ENCODE measurements at places on chromosomes 3 and 15.

GRCh38 chr3:157387708-157388435 is 48.8 kb upstream of the PTX3 start:
- H3K27ac ChIP-seq: no peak overlapping the region
- no peaks in the 10 kb centered on the region for H3K36me3 ChIP-seq
- no peaks in the 10 kb centered on the region for H3K4me1 ChIP-seq
- no peak for DNase-seq
- no peaks in the 10 kb centered on the region for H3K27me3 ChIP-seq

- peaks cover 31% of the 10 kb centered on the region for H3K4me1 ChIP-seq
- peak overlapping the region; percentile 68 for H3K4me3 ChIP-seq
- no peaks in the 10 kb centered on the region for H3K36me3 ChIP-seq
- no peak for DNase-seq
These were observed 9.9 kb downstream of the FOXL2 start for GRCh38 chr3:138936741-138937689.

- H3K4me3 ChIP-seq: no peak overlapping the region
- H3K27me3 ChIP-seq: peaks cover 61% of the 10 kb centered on the region
- no peak for DNase-seq
- no peak overlapping the region for H3K27ac ChIP-seq
These were observed 14.6 kb upstream of the RASGRF1 start for GRCh38 chr15:79105141-79105540.

- peak overlapping the region; percentile 100 for H3K27ac ChIP-seq
- H3K4me1 ChIP-seq: peaks cover 72% of the 10 kb centered on the region
- H3K27me3 ChIP-seq: peaks cover 2% of the 10 kb centered on the region
- H3K36me3 ChIP-seq: peaks cover 56% of the 10 kb centered on the region
- H3K4me3 ChIP-seq: peak overlapping the region; percentile 100
- no peak for DNase-seq
These were observed 1.6 kb downstream of the GABPB1 start for GRCh38 chr15:50353251-50353974.

DNA sequence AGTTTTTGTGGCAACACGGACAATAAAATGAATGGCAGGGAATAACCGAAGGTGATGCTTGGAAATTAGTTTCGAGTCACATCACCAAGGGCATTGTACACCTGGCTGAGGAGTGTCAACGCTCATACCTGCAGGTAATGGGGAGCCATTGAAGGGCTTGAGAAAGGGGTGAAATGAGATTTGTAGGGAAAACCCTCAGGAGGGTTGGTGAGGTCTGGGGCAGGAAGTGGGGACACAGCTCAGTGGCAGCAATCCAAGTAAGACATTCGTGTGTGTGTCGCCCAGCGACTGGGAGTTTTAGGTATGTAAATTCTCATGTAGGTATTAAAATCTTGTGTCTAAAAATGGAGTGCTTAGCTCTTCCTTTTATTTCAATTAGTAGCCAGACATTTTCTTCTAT is 14.3 kb downstream of the PARP14 start:
- peaks cover 17% of the 10 kb centered on the region for H3K4me1 ChIP-seq
- H3K4me3 ChIP-seq: no peak overlapping the region
- H3K27ac ChIP-seq: peak overlapping the region; percentile 68
- H3K27me3 ChIP-seq: no peaks in the 10 kb centered on the region
- H3K36me3 ChIP-seq: peaks cover 75% of the 10 kb centered on the region

DNA sequence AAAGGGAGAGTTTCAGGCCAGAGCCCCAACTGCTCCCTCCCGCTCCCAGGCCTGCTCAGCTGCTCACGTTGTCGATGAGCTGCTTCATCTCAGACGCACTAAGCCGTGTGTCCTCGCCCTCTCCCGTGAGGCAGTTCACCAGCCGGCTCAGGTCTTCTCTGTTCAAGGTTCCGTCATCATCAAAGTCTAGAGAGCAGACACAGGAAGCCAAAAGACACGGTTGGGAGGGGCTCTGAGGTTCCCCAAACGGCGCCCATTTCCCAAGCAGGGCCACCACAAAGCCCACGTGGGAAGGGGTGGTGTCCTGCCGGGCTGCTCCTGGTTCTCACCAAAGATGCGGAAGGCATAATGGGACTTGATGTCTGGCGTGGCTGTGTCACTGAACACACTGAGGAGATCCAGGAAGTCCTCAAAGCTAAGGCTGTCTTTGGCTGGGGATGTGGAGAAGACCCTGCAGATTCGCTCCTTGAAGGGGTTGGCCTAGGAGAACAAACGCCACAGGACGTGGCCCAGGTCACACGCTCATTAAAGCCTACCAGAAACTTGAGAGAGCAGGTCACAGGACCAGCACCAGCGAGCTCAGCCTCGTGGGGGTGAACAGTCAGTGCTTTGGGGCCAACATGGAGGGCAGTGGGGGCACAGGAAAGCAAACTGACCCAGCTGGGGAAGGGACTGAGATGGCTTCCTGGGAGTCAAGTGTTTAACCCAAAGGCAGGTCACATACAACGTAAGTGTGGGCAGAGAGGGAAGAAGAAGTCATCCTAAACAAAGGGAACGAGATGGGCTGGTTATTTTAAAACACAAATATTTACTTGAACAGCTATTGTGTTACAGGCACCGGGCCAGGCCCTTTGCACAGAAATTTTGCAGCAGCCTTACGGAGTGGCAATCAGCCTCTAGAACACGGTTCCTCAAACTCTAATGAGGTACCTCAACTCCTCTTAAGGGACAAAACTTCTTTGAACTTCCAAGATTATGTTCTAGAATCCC is 2.4 kb downstream of the CIB1 start:
- H3K27ac ChIP-seq: peak overlapping the region; percentile 97
- DNase-seq: peak; percentile 70
- peaks cover 33% of the 10 kb centered on the region for H3K36me3 ChIP-seq
- H3K27me3 ChIP-seq: no peaks in the 10 kb centered on the region
- H3K4me1 ChIP-seq: peaks cover 44% of the 10 kb centered on the region
- H3K4me3 ChIP-seq: peak overlapping the region; percentile 93

- H3K27me3 ChIP-seq: no peaks in the 10 kb centered on the region
- H3K4me1 ChIP-seq: peaks cover 43% of the 10 kb centered on the region
- DNase-seq: no peak
These were observed 49.7 kb downstream of the STARD5 start for GRCh38 chr15:81274255-81274654.

GRCh38 chr3:2023959-2024358 is 74.7 kb upstream of the CNTN4 start:
- DNase-seq: no peak
- H3K27ac ChIP-seq: no peak overlapping the region
- no peak overlapping the region for H3K4me3 ChIP-seq
- no peaks in the 10 kb centered on the region for H3K27me3 ChIP-seq
- H3K4me1 ChIP-seq: no peaks in the 10 kb centered on the region
- H3K36me3 ChIP-seq: no peaks in the 10 kb centered on the region

- H3K36me3 ChIP-seq: no peaks in the 10 kb centered on the region
- no peaks in the 10 kb centered on the region for H3K4me1 ChIP-seq
- H3K27me3 ChIP-seq: no peaks in the 10 kb centered on the region
- H3K4me3 ChIP-seq: no peak overlapping the region
These were observed 51.0 kb downstream of the CHDH start for GRCh38 chr3:53795176-53795575.

DNA sequence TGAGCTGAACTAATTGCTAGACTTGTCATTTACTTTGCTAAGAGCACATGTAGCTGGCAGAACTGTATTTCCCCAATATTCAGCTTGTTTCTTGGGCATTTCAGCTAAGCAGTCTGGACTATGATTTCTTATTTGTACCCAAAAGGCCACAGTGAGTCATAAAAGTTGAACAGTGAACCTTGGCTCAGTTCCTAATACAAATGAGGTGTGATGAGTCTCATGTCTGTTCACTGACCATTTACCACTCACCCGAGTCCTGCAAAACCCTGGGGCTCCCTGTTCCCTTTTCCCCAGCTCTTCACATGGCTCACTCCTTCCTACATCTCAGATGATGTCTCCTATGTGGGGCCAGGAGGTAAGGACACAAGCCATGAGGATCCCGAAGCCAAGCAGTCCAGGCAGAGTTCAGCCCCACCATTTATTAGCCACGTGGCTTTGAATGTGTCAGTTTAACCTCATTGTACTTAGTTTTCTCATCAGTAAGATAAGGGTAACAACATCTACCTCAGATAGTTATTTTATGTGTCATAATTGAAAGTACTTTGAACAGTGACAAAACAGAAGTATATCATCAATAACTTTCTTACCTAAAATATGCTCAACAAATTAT is 239.3 kb downstream of the IL5RA start:
- H3K4me1 ChIP-seq: no peaks in the 10 kb centered on the region
- no peak overlapping the region for H3K27ac ChIP-seq
- H3K27me3 ChIP-seq: no peaks in the 10 kb centered on the region
- DNase-seq: no peak

GRCh38 chr15:32120577-32121383 is 90.5 kb downstream of the CHRNA7 start:
- no peaks in the 10 kb centered on the region for H3K36me3 ChIP-seq
- H3K4me1 ChIP-seq: no peaks in the 10 kb centered on the region
- DNase-seq: no peak
- no peak overlapping the region for H3K4me3 ChIP-seq
- no peak overlapping the region for H3K27ac ChIP-seq

- H3K27me3 ChIP-seq: no peaks in the 10 kb centered on the region
- no peak overlapping the region for H3K4me3 ChIP-seq
- no peak overlapping the region for H3K27ac ChIP-seq
- no peaks in the 10 kb centered on the region for H3K4me1 ChIP-seq
These were observed 214.4 kb downstream of the UBE3A start for GRCh38 chr15:25224396-25224795.

DNA sequence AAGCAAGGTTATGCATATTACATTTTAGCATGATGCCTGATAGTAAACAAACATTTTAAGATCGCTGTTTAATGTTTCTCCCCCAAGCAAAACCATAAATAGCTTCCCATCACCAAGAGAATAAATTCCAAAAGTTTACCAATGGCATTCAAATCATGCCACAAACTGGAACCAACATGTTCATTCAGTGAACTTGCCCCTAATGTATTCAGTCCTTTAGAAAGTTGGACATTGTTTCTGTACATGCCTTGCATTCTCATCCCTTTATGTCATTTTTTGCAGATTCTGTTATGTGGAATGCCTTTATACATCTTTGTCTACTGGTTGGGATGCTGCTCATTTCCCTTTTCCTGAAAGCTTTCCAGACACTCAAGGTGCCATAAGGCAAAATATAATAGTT is 105.5 kb downstream of the PYDC2 start:
- no peak overlapping the region for H3K4me3 ChIP-seq
- no peaks in the 10 kb centered on the region for H3K4me1 ChIP-seq
- H3K27me3 ChIP-seq: no peaks in the 10 kb centered on the region
- no peak overlapping the region for H3K27ac ChIP-seq
- H3K36me3 ChIP-seq: no peaks in the 10 kb centered on the region

Measured in activated naive CD8-positive, alpha-beta T cell treated with anti-CD3 and anti-CD28 coated beads, Interleukin-2, amount 50 U/mL, for 24 hours (primary cell).